Cardiac ventricle fibroblast (primary cell): ENCODE measurements at places on chromosomes 1 and 21. TPM values are rescaled to one million over a fixed set of nuclear protein-coding genes. Genes with fewer than 3 reads are reported as not detected.

Gene FMO2
- 97.5 and 98.5 TPM in 2 replicates for total RNA-seq

Gene PLEKHN1
- 0.24 and 0.50 TPM in 2 replicates for total RNA-seq

Gene VANGL2
- 0.20 and 1.6 TPM in 2 replicates for total RNA-seq

Gene KRTAP13-2
- total RNA-seq = not detected in 2 replicates

Gene KIAA0040
- total RNA-seq = 0.78 and 3.1 TPM in 2 replicates

Gene OR2T4
- total RNA-seq = not detected in 2 replicates

Gene LRRC38
- total RNA-seq = not detected in 2 replicates

Gene RGS8
- total RNA-seq = not detected in 2 replicates
